ENCODE measurements at places on chromosomes 1 and 21. TPM values are rescaled to one million over a fixed set of nuclear protein-coding genes. Genes with fewer than 3 reads are reported as not detected.

DNA sequence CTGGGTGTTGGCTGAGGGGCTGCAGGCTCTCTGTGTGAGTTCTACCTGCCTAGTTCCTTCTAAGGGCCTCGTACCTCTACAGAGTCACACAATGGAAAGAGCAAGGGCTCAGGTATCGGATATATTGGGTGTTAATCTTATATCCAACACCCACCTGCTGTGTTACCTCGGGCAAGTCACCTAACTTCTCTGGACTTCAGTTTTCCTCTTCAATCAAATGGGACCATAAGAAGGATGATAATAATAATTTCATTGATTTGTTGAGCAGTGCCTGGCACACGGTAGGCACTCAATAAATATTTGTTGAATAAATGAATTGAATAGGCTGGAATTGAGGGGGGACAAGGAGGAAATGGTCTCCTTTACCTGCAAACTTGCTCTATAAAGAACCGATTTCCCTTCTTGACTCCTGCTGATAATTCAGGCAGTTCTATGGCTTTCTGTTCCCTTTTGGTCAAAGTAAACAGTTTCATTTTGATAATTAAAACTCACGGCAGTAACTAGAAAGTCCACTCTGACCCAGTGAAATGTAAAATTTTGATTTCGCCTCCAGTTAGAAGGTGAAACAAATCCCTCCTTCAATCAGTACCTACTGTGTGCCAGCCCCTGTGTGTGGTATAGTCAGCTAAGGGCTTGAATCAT, 16.5 kb upstream of the MAN1C1 start:
- H3K4me1 ChIP-seq, result no peaks in the 10 kb centered on the region
- peaks cover 3% of the 10 kb centered on the region for H3K27me3 ChIP-seq
- no peak overlapping the region for H3K27ac ChIP-seq
- H3K36me3 ChIP-seq, result no peaks in the 10 kb centered on the region

- no peak overlapping the region for H3K27ac ChIP-seq
- peaks cover 2% of the 10 kb centered on the region for H3K27me3 ChIP-seq
- DNase-seq, result no peak
- no peak overlapping the region for H3K4me3 ChIP-seq
- H3K4me1 ChIP-seq, result no peaks in the 10 kb centered on the region
These were observed 127.9 kb upstream of the SLC45A1 start for GRCh38 chr1:8189931-8190483.

DNA sequence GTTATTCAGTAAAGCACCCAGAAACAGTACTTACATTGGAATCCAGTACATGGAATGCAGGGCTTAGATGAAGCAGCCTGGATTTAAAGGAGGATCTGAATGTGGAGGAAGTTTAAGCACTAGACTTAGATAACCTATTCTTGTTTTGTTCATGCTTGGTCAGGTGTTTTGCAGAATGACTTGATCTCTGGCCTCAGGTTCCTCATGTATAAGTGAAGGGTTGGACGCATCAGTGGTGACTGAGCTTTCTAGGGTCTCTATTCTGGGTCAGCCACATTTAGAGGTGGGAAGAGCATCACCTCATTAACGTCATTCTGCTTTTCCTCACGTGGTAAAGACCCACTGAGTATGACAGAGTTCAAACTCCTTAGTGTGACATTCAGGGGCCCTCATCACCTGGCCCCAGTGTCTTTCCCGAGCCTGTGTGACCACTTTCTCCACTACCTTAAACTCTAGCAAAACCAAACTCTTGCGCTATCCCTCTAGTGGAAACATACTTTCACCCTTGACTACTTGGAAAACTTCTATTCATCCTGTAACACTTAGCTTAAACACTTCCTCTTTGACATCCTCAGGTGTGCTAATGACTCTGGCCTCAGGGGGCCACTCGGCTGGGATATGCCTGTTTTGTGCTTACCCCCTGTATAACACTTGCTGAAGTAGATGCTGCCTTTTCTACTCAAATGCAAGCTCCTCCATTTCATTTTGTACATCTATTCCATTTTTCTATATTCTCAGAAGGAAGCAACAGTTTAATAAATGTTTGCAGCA, 871 bp upstream of the ERICH3 start:
- peak overlapping the region; percentile 72 for H3K4me3 ChIP-seq
- H3K27me3 ChIP-seq, result peaks cover 5% of the 10 kb centered on the region
- H3K36me3 ChIP-seq, result peaks cover 7% of the 10 kb centered on the region
- H3K4me1 ChIP-seq, result peaks cover 13% of the 10 kb centered on the region

The LCE1B gene
- not detected for total RNA-seq

GRCh38 chr1:86394416-86394815, 1.7 kb downstream of the ODF2L start:
- no peak overlapping the region for H3K27ac ChIP-seq
- DNase-seq, result no peak
- H3K36me3 ChIP-seq, result no peaks in the 10 kb centered on the region
- peaks cover 8% of the 10 kb centered on the region for H3K4me1 ChIP-seq
- peak overlapping the region; percentile 76 for H3K4me3 ChIP-seq

DNA sequence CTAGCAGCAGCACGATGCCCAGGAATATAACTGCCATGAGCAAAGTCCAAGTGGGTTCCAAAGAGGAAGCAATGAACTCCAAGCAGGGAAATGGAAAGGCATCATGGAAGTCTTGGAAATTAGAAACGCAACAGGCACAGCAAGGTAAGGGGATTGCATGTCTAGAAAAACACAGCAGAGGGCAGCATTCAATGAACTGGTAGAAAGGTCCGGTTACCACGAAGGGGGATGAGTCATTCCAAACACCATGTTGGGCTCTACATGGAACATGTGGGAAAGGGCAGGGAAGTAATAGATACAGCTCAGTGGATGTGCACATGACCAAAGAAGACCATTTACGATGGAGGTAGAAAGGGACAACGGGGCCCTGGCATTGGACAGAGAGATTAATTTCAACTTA, 36.4 kb downstream of the RXRG start:
- peak; percentile 32 for DNase-seq
- H3K4me3 ChIP-seq, result no peak overlapping the region
- H3K36me3 ChIP-seq, result no peaks in the 10 kb centered on the region
- no peaks in the 10 kb centered on the region for H3K27me3 ChIP-seq
- no peak overlapping the region for H3K27ac ChIP-seq

The F5 gene
- not detected for total RNA-seq

- H3K36me3 ChIP-seq, result no peaks in the 10 kb centered on the region
- peaks cover 7% of the 10 kb centered on the region for H3K4me1 ChIP-seq
- H3K27me3 ChIP-seq, result peaks cover 36% of the 10 kb centered on the region
- DNase-seq, result no peak
These were observed 13.5 kb upstream of the HJV start for GRCh38 chr1:146035048-146035423.

The PGLYRP4 gene
- not detected for total RNA-seq

- H3K27me3 ChIP-seq, result peaks cover 65% of the 10 kb centered on the region
- H3K4me1 ChIP-seq, result peaks cover 57% of the 10 kb centered on the region
- DNase-seq, result no peak
- H3K27ac ChIP-seq, result peak overlapping the region; percentile 75
These were observed 68.1 kb downstream of the MRPL37 start for GRCh38 chr1:54267815-54268761.

DNA sequence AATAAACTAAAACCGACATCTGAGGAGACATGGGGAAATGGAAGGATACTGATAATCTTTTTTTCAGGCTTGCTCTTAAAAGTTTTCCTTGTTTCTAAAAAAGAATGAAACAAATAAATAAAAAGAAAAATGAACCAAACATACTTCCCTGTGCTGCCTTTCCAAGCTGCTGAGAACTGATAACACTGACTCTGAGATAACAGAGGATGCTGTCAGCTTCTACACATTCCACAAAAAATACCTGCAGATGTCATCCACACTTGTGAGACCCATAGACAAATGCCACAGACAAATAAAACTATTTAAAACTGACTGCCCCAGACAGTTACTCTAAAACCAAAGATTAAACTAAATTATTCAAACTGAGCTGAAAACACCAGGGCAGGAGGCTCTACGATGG, 12.0 kb upstream of the OR6K3 start:
- DNase-seq, result no peak
- peaks cover 4% of the 10 kb centered on the region for H3K27me3 ChIP-seq
- no peaks in the 10 kb centered on the region for H3K4me1 ChIP-seq
- no peaks in the 10 kb centered on the region for H3K36me3 ChIP-seq

The DCST1 gene
- total RNA-seq, result not detected

The CD5L gene
- total RNA-seq, result not detected

DNA sequence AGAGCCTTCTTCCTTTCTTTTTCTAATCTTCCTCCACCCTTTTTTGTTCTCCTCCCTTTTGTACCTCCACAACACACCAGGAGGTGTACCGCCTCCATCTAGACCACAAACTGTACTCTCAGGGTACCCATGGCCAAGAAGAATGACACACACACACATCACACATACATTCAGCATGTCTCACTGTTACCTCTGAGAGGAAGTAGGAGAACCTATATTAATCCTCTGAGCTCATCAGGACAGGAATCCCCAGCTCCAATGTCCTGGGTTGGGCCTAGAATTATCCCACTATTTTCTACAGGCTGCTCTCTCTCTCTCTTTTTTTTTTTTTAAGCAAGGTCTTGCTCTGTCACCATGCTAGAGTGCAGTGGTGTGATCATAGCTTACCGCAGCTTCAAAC, 36.7 kb downstream of the ATP2B4 start:
- H3K27ac ChIP-seq, result peak overlapping the region; percentile 49
- DNase-seq, result no peak
- no peaks in the 10 kb centered on the region for H3K36me3 ChIP-seq

DNA sequence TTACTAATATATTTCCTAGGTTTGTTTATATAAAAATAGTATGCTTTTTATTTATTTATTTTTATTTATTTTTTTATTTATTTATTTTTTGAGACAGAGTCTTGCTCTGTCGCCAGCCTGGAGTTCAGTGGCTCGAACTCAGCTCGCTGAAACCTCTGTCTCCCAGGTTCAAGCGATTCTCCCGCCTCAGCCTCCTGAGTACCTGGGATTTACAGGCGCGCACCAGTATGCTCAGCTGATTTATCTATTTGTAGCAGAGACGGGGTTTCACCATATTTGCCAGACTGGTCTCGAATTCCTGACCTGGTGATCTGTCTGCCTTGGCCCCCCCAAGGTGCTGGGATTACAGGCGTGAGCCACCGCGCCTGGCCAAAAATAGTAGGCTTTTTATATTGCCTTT, 33.2 kb downstream of the BRINP3 start:
- no peak overlapping the region for H3K4me3 ChIP-seq
- H3K36me3 ChIP-seq, result no peaks in the 10 kb centered on the region
- no peaks in the 10 kb centered on the region for H3K27me3 ChIP-seq
- no peaks in the 10 kb centered on the region for H3K4me1 ChIP-seq
- DNase-seq, result no peak
- H3K27ac ChIP-seq, result no peak overlapping the region
